ENCODE measurements at places on chromosomes 7 and 10.
A peak's percentile ranks its signal among the peaks of the same experiment; 100 is the strongest.

DNA sequence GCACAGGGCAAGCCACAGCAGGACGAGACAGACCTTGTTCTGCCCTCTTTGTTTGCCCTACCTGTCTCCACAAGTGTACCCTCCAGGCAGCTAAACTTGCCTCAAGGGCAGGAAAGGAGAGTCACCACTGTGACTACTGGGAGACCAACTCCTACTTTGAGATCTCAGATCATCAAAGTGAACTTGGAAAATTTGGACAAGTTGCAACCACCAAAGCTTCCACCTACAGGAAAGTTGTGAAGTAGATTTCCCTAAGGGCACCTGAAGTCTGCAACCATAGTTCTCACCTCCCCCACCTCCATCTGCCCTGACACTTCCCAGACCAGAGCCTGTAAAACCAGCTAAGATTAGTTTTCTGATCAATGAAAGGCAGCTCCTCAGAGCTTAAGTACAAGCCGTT, 2.5 kb upstream of the WDR91 start:
- no peak for DNase-seq

DNA sequence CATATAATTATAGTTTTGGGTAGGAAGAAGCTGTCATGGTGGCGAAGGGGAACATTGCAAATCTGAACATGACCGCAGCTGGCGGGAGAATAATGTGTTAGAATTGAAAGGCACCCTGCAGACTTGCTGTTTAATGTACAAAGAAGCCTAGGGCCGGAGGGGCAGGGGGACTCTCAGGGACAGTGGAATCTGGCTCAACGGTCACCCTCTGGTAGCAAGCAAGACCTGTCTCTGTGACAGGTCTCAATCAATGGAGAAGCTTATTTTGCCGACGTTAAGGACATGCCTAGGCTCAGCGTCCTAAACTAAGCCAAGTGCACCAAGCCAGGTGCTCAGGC, 177.3 kb downstream of the NSUN6 start:
- no peak for DNase-seq

DNA sequence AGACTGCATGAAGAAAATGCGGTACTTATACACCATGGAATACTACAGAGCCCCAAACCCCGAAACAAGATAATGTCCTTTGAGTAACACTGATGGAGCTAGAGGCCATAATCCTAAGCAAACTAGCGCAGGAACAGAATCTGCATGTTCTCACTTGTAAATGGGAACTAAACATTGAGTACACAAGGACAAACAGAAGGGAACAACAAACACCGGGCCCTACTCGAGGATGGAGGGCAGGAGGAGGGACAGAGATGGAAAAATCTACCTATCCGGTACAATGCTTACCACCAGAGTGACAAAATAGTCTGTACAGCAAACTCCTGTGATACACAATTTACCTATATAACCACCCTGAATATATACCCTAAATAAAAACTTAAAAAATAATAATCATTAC, 507.9 kb downstream of the IPMK start:
- DNase-seq = no peak

- no peak for DNase-seq
Observed at GRCh38 chr10:126235091-126235978, 152.9 kb downstream of the ADAM12 start.

- peak; percentile 22 for DNase-seq
Observed at GRCh38 chr10:14603534-14604102, 171.1 kb downstream of the FAM107B start.

GRCh38 chr7:79096361-79096805, 357.1 kb downstream of the MAGI2 start:
- DNase-seq = no peak

All from bone marrow (tissue), 2 donors.